Trophoblast cell (in vitro differentiated cells and primary cell): ENCODE measurements at places on chromosomes 7 and 10.

- H3K27me3 ChIP-seq = no peaks in the 10 kb centered on the region
- no peaks in the 10 kb centered on the region for H3K36me3 ChIP-seq
- H3K27ac ChIP-seq = no peak overlapping the region
- no peak overlapping the region for H3K4me3 ChIP-seq
- H3K4me1 ChIP-seq = peaks cover 2% of the 10 kb centered on the region
Measured at GRCh38 chr7:130148561-130148960, 56.6 kb downstream of the TMEM209 start.

DNA sequence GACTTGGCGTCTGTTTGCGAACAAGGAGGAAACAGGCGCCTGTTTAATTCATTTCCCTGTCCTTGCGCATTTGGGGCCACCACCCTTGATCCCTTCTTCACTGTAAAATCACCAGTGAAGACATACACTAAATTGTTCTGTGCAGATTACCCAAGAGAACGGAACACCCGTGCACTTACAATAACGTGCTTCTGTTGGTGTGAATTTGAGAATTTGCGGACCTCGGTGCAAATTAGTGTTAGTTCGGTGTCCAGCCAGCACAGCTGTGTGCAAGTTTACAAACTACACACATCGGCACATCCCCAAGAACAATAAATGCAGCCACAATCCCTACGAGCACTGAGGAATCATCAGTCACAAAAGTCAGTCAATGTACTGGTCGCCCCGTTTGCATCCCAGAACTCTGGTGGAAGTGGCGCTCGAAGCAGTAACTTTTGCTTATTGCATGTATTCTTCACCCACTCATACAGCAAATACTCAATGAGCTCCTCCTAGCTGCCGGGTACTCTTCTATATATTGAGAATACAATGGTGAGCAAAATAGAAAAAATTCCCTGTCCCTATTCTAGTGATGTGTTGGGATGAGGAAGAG is 786 bp upstream of the CNOT4 start:
- H3K4me1 ChIP-seq = peaks cover 3% of the 10 kb centered on the region
- DNase-seq = no peak
- H3K27me3 ChIP-seq = no peaks in the 10 kb centered on the region
- H3K4me3 ChIP-seq = peak overlapping the region; percentile 88
- H3K27ac ChIP-seq = no peak overlapping the region
- H3K36me3 ChIP-seq = no peaks in the 10 kb centered on the region

- H3K36me3 ChIP-seq = no peaks in the 10 kb centered on the region
- H3K27me3 ChIP-seq = peaks cover 9% of the 10 kb centered on the region
- DNase-seq = no peak
- H3K4me3 ChIP-seq = no peak overlapping the region
- no peak overlapping the region for H3K27ac ChIP-seq
Measured at GRCh38 chr7:150806863-150807262, 6.3 kb downstream of the TMEM176A start.

- H3K4me3 ChIP-seq = no peak overlapping the region
- peaks cover 81% of the 10 kb centered on the region for H3K27me3 ChIP-seq
Measured at GRCh38 chr7:27166531-27167505, 1.5 kb upstream of the HOXA9 start.

- H3K27me3 ChIP-seq = no peaks in the 10 kb centered on the region
- H3K27ac ChIP-seq = no peak overlapping the region
- H3K36me3 ChIP-seq = no peaks in the 10 kb centered on the region
- H3K4me3 ChIP-seq = no peak overlapping the region
- peaks cover 2% of the 10 kb centered on the region for H3K4me1 ChIP-seq
- no peak for DNase-seq
Measured at GRCh38 chr7:50207686-50208255, 96.7 kb upstream of the IKZF1 start.

- no peak overlapping the region for H3K27ac ChIP-seq
- no peaks in the 10 kb centered on the region for H3K4me1 ChIP-seq
- peaks cover 3% of the 10 kb centered on the region for H3K36me3 ChIP-seq
- DNase-seq = peak; percentile 41
Measured at GRCh38 chr10:103637011-103637410, 143.5 kb downstream of the NEURL1 start.

DNA sequence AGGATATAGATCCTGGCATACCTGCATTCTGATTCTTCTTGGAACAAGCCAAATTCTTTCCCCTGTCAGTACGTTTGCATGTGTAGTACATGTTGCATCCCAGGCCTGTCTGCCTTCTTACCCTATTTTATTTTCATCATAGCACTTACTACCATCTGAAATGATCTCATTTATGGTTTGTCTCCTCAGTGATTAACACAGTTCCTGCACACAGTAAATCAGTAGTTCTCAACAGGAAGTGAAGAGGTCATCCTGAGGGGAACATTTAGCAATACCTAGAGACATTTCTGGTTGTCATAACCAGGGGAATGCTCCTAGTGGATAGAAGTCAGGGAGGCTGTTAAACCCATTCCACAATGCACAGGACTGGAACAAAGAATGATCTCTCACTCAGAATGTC is 38.2 kb upstream of the SLC26A4 start:
- no peak overlapping the region for H3K27ac ChIP-seq
- H3K4me3 ChIP-seq = no peak overlapping the region
- H3K4me1 ChIP-seq = no peaks in the 10 kb centered on the region
- no peaks in the 10 kb centered on the region for H3K27me3 ChIP-seq
